ENCODE measurements at places on chromosomes 16 and 17.

DNA sequence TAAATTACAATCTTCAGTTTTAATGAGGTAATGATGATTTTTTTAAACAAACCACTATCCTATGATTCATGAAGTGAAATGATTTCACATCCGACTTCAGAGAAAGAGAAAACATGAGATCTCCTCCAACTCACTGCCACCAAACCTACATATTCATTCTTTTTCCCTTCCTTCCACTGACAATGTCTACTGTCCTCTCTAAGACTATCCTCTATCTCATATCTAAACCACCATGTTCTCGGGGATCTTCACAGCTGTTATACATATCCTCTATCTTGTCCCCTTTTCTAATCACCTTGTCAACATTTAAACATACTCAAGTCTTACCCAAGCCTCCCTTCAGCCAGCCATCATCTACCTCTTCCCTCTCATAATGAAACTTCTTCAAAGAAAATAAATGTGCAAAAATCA, 53.5 kb downstream of the SMURF2 start:
- DNase-seq = peak; percentile 75

GRCh38 chr17:57403236-57403635, 146.9 kb downstream of the MSI2 start:
- no peak for DNase-seq

DNA sequence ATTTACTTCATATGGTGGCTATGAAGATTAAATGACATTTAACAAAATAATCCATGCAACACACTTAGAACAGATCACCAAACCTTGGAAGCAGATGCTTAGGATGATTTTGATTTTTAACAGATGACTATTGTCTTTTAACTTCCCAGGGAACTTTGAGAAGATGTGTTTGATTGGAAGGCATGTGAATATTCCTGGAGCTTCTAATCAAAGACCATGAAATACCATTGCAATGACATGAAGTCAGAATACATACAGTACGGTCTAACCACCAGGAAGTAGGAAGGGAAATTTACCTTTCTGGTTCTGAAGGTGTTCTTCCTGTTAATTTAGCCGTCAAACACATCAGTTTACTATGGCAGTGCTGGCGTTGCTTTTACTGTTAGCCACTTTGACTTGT, 414.9 kb downstream of the TMEM114 start:
- DNase-seq = no peak

GRCh38 chr17:63804328-63804727, 22.9 kb upstream of the PSMC5 start:
- no peak for DNase-seq

DNA sequence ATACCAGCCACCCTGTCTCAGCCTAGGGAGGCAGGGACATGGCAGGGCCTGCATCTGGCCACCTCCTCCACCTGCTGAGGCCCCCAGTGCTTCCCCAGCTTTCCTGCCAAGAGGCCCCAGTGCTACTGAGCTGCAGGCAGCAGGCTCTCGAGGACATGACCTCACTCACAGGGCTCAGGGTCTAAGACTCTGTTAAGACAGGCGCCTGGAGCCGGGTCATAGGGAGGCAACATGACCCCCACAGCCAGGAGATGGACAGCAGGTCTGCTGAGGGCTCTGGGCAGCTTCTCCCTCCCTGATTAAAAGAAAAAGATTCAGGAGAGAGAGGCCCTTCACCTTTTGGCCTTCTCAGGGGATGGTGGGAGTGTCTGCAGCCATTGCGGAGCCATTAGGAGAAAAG, 23.2 kb upstream of the FASN start:
- DNase-seq = no peak

All from GM23248 (cell line).